Left kidney (tissue), 8 donors: ENCODE measurements at places on chromosomes 1 and 21. TPM values are rescaled to one million over a fixed set of nuclear protein-coding genes. Genes with fewer than 3 reads are reported as not detected.

Gene SHISAL2A
- 2.2 TPM for polyA plus RNA-seq

Gene CLCNKA
- polyA plus RNA-seq, result 9.8 TPM

Gene PHLDA3
- 9.6 TPM for polyA plus RNA-seq

Gene MAEL
- 2.5 TPM for polyA plus RNA-seq

Gene TNNI3K
- 2.6 TPM for polyA plus RNA-seq

Gene PLA2G2A
- 0.18 TPM for polyA plus RNA-seq

Gene RGS8
- 0.12 TPM for polyA plus RNA-seq

Gene KCNH1
- polyA plus RNA-seq, result 0.47 TPM

Gene CYP4A11
- 59.8 TPM for polyA plus RNA-seq

Gene GJA9
- polyA plus RNA-seq, result 0.76 TPM

Gene CRNN
- not detected for polyA plus RNA-seq

Gene ANGPTL1
- polyA plus RNA-seq, result 4.0 TPM

Gene NHLH1
- polyA plus RNA-seq, result 0.22 TPM

Gene UQCRHL
- polyA plus RNA-seq, result 3.1 TPM

Gene SH2D5
- 0.86 TPM for polyA plus RNA-seq

Gene LCE2A
- polyA plus RNA-seq, result not detected

Gene GCSAML
- polyA plus RNA-seq, result 0.28 TPM

Gene SLC35F3
- polyA plus RNA-seq, result 0.55 TPM

Gene AMPD1
- not detected for polyA plus RNA-seq

Gene PTPN14
- polyA plus RNA-seq, result 44.4 TPM

Gene AVPR1B
- 0.85 TPM for polyA plus RNA-seq

Gene ADORA3
- polyA plus RNA-seq, result 0.52 TPM

Gene FCMR
- polyA plus RNA-seq, result 1.8 TPM

Gene LRRC8B
- polyA plus RNA-seq, result 11.7 TPM

Gene ARHGAP29
- 96.2 TPM for polyA plus RNA-seq

Gene OR14I1
- not detected for polyA plus RNA-seq

Gene LYST
- 13.9 TPM for polyA plus RNA-seq

Gene SLC45A1
- polyA plus RNA-seq, result 2.8 TPM

Gene PTPRU
- 13.1 TPM for polyA plus RNA-seq

Gene OR2L5
- polyA plus RNA-seq, result not detected

Gene KMO
- polyA plus RNA-seq, result 27.9 TPM

Gene GADD45A
- 113 TPM for polyA plus RNA-seq

Gene TRIM67
- polyA plus RNA-seq, result 0.15 TPM

Gene ZBTB37
- polyA plus RNA-seq, result 13.8 TPM

Gene MEX3A
- 46.7 TPM for polyA plus RNA-seq

Gene S100A12
- polyA plus RNA-seq, result not detected

Gene LTN1
- 44.0 TPM for polyA plus RNA-seq
